Islet precursor cell (in vitro differentiated cells): ENCODE measurements at places on chromosomes 4 and X.
A peak's percentile ranks its signal among the peaks of the same experiment; 100 is the strongest.

DNA sequence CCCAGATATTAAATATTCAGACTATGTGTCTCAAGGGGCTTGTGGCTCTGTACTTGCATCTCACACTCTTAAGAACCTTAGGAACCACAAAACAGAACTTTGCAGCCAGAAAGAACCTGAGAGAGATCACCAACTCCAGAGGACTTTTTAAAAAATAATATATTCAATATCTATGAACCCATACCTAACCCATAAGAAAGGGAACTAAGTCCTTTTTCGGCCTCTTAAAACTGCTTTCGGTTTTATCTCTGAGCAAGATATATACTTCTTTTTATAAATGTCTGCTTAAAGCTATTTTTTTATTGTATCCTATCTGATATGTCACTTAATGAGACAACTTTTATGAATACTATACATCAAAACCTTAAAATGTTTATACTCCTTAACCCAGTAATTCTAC is 10.9 kb downstream of the SMARCA1 start:
- no peak for DNase-seq

GRCh38 chr4:30720021-30720660 is at the start of gene PCDH7:
Gene PCDH7, plus strand, starts transcription at chr4:30720369. Its CDS starts 1,054 bp downstream, at chr4:30721423.
- peak; percentile 75 for DNase-seq

GRCh38 chr4:153079857-153080391 is 124.3 kb upstream of the TRIM2 start:
- no peak for DNase-seq

GRCh38 chr4:185538806-185539205 is 3.5 kb upstream of the PDLIM3 start:
- no peak for DNase-seq

DNA sequence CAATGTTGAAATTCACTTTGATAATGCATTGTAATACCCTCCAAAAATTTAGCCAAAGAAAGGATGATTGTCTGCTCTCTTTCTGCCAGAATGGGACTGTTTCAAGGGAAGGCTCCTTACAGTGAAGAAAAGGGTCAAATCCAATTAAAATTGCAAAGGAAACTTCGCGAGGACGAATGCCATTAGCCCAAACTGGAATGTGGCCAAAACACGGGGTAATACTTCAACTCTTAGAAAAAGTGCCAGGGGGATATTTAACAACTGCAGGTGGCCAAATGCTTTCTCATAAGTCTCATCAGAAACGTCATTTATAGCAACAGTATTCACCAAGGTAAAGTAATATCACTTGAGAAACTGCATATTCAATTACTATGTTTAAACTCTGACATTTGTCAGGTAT is 29.0 kb downstream of the NKX3-2 start:
- DNase-seq, result no peak

- no peak for DNase-seq
Observed at GRCh38 chr4:186669159-186669731, 54.4 kb downstream of the FAT1 start.

GRCh38 chrX:132652871-132653270 is 164.0 kb upstream of the MBNL3 start:
- DNase-seq, result no peak

- no peak for DNase-seq
Observed at GRCh38 chr4:140777386-140777785, 21.2 kb upstream of the TBC1D9 start.

DNA sequence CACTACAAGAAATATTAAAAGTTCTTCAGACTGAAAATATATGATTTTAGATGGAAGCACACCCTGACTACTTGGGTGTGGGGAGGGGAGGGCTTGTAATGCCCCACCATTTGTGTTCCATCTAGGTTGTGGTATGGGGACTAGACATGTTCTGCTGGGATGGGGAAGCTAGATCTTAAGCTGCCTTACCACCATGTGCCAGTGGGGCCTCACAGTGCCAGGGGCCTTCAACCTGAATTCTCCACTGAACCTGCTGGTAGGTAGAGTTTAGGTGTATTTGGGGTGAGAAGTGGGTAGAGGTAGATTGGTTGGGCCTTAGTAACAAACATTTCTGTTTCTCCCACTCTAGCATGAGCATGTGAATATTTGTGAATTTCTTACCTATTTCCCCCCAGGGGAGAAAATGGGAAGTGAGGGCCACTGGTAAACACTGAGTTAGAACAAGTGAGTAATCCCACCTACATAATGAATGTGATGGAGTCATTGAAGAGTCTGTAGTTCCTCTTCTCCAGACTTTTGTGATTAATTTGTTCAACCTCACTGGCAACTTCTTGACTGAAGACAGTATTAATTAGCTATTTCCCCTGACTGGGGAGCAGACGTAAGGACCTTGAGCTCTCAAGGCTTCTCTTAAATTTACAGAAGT is 44.0 kb downstream of the BRCC3 start:
- DNase-seq, result no peak

DNA sequence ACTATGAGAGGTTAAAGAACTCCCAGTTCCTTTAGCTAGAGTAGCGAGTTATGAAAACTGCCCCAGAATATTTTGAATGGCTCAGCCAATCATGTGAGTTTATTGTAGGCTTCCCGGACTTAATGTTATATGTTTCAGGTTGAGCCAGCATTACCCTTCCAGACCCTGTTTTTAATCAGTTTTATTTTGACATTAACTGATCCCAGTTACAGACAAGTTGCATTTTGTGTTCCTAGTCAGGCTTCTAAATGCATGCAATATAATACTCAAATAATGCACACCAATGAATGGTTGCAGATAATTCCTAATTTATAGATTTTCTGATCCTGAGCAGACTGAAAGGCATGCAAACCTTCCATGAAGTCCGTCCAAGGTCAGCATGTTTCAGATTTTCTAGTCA is 57.8 kb downstream of the EDNRA start:
- DNase-seq, result no peak

DNA sequence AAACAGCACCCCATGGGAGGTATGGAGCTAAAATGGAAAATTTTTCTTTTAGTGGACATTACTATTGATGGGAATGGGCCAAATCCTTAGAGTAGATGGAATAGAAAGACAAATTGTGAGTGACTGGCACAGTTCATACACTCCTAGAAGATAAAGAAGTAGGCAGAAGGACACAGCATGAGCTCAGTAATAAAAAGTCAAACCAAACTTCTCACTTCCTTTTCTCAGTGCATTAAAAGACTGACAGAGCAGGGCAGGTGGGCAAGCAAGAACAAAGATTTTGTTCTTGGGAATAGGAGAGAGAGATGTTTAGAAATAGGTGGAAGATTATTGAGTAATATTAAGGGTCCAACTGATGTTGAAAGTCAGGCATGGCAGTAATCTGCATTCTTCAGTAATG is 132.5 kb downstream of the ATP10D start:
- no peak for DNase-seq

DNA sequence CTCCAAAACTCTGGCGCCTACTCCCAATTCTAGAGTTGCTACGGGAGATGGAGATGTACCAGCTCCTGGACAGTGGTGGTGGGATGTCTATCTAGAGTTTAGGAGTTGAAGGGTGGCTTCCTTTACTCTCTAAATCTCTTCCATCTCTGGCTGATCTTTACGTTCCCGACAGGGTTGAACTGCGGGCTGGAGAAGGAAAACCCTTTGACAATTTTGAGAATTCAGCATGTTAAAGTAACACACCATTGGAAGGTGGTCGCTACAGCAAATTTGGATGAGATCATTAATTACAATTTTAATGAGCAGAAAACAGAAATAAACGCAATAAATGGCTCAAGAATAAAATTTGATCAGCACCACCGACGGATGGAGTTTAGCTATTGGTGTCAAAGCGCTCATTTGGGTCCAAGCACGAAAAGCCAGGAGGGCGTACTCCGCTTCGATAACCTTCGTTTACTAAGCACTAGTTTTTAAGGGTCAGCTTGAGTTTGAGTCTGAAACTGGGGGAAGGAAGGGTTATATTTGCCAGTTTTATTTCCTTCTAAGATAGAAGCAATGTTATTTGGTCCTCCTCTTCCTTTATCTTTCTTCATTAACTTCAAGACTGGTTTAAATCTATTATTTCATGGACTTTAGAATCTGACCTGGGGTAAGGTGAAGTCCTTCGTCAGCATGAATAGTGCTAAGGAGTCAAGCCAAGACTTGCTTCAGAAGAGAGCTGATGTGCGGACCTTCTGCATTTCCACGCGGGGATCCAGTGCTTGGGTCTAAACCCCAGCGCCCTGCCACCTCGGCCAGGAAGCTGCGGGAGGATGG is 1.5 kb upstream of the NKX6-1 start:
- no peak for DNase-seq

GRCh38 chr4:156523991-156524390 is 447.6 kb downstream of the PDGFC start:
- no peak for DNase-seq

GRCh38 chr4:96164814-96165351 is 325.0 kb downstream of the PDHA2 start:
- no peak for DNase-seq

- DNase-seq, result peak; percentile 91
Observed at GRCh38 chr4:78938868-78939666, at the start of gene PAQR3. Gene PAQR3, minus strand, starts transcription at chr4:78939438. Its CDS starts 214 bp downstream, at chr4:78939224.

DNA sequence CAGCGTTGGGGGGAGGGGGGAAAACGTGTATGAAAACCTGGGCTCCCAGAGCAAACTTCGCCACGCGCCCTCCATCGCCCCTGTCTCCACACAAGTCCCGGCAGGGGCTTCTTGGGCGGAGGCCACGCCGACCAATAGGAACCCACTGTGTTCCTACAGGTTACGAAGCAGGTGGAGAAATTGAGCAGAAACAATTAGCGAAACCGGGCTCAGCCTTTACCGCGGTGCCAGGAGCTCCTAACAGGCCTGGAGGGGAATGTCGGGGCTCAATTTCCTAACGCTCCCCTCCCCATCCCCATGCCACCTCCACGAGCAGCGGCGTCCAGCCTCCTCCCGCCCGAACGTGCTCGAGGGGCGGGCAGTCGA is 589 bp upstream of the KIT start:
- no peak for DNase-seq

DNA sequence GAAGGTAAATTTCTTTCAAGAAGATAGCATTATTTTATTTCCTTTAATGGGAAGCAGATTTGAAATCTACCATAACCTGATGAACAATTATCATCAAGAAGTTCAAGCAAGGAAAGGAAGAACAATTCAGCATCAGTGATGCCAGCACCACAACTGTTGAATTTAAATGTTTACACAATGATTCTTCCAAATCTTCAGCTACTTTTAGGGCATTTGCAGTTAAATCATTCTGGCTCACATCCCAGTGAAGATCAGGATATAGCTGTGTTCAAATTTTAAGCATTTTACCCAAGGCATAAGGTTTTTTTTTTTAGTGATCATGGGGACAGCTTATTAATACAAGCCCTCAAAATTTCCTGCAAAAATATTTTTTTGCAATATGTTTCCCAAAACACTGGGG is 112.9 kb downstream of the SHISA3 start:
- DNase-seq, result no peak

GRCh38 chr4:176753049-176753448 is 39.7 kb downstream of the VEGFC start:
- DNase-seq, result peak; percentile 57

DNA sequence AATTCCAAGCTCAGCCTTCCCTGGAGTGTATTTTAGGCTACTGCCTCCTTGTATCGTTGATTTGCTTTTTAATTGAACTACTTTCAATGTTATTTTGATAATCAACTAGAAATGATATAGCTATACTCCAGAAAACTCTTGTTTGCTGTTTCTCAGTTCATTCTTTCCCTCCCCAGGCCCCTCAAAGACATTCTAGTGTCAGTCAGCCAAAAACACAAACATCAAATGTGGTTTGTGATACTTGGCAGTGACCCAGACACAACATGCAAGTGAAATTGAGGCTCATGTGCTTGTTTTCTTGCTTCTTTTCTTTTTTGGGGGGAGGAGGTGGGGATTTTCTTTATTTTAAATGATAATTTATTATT is 7.6 kb downstream of the FAT4 start:
- no peak for DNase-seq

GRCh38 chr4:162239992-162240769 is 76.4 kb upstream of the FSTL5 start:
- no peak for DNase-seq

GRCh38 chr4:7105276-7105675 is 37.4 kb upstream of the GRPEL1 start:
- no peak for DNase-seq

DNA sequence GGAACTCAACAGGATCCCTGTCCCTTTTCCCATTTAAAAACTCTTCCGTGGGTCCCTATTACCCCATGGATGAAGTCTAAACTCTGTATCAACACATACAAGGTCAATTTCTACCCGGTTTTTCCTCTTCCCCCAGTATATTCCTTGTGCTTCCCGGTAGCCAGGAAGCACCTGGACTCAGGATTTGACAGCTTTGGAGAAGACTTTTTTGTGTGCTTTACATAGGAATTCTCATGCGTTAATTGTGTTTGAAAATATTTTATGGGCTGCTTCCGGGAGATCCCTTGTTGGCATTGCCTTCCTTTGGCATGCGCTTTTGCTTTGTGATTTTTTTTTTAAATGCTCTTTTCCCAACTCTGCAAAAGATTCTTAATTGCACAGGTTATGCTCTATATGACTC is 7.2 kb downstream of the SMS start:
- DNase-seq, result no peak

- DNase-seq, result no peak
Observed at GRCh38 chr4:15428611-15429010, 778 bp downstream of the C1QTNF7 start.

DNA sequence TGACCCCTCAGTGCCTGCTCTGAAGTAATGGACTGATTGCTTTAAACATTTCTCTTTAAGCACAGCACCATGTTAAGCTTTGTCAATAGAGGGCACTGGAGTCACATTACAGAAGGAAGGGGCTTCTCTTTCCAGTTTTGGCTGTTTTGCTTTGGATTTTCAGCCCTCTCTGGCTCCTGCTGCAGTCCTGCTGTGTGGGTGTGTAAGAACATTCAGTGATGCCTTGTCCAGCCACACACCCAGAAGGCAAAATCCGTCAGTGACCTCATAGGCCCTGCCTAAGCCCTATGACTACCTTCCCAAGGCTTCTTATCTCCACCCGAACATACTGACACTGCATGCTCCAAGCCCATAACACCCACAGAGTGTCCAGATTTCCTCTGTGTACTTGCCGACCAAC is 215.3 kb upstream of the CTSO start:
- DNase-seq, result peak; percentile 92

DNA sequence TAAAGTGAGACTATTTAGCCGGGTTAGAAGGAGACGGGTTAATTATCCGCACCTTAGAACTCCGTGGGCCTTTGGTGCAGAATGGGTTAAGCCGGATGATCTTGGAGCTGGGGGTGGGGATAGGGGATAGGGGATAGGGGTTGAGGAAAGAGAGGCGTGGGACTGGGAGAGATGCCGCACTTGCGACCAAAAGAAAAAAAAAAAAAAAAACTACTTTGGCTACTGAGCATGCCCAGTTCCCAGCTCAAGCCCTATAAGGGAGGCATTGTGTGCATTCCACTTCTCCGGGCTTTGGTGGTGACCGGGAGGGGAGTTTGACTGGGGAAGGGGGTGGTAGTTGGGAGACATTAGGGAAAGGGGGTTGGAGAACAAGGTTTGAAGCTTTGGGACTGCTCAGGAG is at the start of gene SLITRK4:
Gene SLITRK4 (minus strand): TSS at position 187 of the 400 bp plus-strand sequence. CDS start 4,993 bp downstream, outside the sequence.
- DNase-seq, result peak; percentile 75

DNA sequence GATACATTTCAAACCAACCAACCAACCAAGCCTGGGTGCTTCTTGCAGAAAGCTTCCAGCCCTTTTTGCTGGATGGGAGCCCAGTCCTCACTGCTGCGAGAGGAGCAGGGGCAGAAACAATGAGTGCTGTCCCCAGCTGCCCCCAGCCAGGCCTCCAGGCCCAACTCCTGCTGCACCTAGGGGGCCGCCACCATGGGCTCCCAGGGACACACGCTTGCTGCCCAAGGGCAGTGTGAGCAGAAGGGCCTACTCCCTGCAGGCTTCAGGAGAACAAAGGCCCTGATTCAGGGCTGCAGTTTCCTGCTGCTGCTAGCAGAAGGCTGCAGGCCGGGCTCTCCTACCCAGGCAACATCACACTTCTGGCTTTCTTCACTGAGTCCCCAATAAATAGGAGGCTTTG is 37.7 kb upstream of the ENPP6 start:
- peak; percentile 71 for DNase-seq
